HTR-8/SVneo (cell line): ENCODE measurements at places on chromosomes 4 and X.

- DNase-seq, result no peak
Observed at GRCh38 chr4:147381749-147382148, 99.1 kb upstream of the EDNRA start.

DNA sequence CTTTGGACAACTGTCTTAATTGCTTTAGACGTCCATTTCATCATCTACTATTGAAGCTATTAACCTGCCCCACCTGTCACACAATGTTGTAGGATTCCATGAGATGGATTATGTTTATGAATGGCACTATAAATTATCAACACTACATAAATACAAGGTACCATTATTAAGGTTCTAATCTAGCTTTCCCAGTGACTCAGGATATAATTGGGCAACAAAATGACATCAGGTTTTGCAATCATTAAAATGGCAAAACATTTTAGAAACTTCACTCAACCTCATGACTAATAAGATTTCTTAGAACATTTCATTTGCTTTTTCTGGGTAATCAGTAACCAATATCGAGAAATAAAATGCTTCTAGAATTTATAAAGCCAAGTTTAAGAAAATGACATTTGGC is 9.2 kb downstream of the HOPX start:
- no peak for DNase-seq

DNA sequence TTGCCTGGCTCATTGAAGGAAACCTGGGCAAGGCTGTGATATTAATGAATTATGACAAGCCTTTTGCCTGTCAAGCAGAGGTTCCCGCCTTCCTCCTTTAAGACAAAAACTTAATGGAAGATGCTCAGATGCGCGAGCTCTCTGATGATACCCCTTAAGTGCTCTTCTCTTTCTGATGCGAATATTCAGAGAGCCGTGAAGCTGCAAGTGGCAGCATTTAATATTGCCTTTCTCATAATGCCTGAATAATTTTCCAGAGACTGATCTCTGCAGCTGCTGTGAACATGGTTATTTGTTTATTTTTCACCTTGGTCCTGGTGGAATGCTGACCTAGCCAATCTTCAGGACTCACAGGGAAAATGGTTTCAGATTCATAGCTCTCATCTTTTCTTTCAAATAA is 251.8 kb downstream of the TENM3 start:
- no peak for DNase-seq

- DNase-seq, result no peak
Observed at GRCh38 chrX:72088761-72089160, 43.0 kb downstream of the RTL5 start.

DNA sequence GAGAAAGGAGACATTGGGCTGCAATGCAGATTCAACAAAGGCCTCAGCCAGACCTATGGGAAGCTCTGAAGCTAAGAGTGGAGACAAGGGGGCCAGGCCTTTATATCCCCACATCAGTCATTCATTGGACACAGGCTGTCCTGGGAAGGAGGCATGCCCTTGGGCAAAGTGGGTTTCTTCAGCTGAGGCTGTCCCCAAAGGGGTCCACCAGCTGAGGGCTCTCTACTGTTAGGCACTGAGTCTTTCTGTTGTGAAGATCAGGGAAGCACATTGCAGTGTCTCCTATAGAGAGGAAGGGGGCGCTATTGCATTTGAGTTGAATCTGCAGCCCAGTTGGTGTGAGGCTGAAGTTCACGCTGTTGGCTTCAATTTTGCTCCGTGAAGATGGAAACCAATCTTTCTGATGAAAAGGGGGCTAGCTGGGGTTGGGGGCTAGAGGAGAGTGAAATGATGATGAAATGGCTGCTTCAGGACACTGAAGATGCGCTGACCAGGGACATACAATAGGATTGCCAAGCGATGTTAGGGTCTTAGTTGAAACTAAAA is 48.0 kb downstream of the SLC25A5 start:
- peak; percentile 77 for DNase-seq

- no peak for DNase-seq
Observed at GRCh38 chrX:111492085-111492484, 19.4 kb upstream of the SERTM2 start.

GRCh38 chr4:1787411-1788077 is 5.5 kb upstream of the FGFR3 start:
- no peak for DNase-seq

DNA sequence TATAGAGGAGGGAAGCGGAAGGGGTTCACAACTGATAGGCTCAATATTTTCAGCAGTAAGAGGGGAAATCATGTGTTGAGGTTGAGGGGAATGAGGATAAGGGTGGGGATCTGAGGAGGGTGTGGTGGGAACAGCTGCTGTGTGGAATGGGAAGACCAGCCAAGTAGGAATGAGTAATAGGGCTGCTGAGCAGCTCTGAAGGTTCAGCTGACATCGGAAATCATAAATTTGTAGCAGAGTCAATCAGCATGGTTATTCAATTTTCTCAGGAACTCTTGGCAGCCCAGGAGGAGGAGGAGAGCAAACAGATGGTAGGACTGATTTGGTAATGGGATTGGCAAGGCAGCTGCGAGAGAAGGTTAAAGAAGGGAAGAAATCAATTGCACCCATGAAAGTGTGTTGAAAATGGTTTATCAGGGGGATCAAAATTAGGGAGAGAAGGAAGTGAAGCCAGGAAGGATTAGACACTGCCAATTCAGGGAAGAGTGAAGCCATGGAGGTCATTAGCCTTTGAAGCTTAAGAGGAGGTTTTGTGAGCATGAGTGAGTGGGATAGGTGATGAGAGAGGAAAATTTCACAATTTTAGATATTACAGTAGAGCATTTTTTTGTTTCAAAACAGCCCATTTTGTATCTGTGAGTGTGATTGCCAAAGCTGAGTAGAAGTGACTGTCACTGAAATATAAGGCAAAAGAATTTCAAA is 82.6 kb downstream of the PCDH7 start:
- DNase-seq, result peak; percentile 40

DNA sequence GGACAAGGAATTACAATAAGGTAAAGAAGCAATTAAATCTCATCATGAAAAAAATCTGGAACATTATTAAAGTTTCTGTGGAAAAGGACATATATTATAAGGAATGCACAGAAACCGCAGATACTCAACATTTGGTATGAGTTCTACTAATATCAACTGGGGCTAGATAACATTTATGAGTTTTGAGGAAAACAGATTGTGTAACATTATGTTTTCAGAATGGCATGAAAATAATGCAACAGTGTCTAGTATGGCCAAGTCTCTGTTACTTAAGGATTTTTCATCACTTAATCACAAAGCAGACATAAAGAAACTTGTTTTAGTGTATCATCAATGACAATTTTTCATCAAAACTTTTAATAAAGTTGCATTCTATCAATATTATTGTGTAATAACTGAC is 785.0 kb downstream of the GLUD2 start:
- no peak for DNase-seq

DNA sequence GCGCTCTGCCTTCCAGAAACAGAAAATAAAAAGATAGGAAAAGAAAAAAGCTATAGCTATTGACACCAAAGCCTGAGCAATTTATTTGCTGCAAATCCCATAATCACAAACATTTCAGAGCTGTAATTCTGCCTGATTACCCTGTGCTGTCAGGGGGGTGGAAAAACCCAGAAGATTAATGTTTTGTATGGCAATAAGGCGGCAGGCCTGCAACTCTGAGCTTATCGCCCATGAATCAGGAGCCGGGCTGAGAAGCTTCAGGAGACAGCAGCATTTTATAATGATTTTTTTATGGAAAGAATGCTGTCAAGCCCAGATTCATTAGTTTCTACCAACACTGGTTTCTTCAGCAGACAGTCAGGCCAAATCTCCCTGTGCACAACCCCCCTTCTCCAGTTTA is 82.6 kb upstream of the TMEM164 start:
- no peak for DNase-seq

DNA sequence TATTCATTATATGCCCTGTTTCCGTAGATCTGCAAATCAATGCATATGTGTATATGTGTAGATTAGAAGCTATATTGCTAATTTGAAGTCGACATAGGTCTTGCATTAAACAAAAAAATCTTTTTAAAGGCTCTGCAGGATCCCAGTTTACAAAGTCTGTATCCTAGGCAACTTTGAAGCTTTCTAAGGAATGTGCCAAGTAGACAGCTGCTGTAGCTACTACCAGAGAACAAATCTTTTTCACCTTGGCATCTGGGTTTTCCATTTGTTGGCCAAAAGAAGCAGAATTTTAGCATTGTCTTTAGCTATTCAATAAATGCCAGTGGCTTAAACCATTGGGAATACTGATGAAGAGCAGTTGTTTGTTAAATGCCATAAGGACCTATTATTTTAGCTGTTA is 88.0 kb downstream of the NAA11 start:
- no peak for DNase-seq

DNA sequence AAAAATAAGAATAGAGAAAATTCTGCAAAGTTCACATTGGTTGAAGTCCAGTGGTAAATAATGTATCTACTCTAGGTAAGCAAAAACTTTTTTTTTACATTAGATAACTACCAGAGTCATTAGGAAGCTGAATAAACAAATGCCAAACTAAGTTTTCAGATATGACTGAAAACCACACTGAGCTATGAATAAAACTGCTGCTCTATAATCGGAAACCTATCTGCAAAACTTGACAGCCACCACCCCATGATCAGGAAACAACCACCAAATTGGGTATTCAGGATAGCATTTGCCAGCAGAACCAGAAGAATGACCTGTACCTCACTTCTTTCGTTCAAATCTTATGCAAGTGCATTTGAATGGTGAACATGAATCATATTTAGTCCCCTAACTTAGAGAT is 173.0 kb upstream of the TET2 start:
- DNase-seq, result no peak
